ENCODE measurements at places on chromosomes 4 and X. TPM values are rescaled to one million over a fixed set of nuclear protein-coding genes. Genes with fewer than 3 reads are reported as not detected.
A peak's percentile ranks its signal among the peaks of the same experiment; 100 is the strongest.

NXF2 gene
- total RNA-seq: not detected

PRKG2 gene
- not detected for total RNA-seq

PAGE4 gene
- total RNA-seq: not detected

DDIT4L gene
- 0.72 TPM for total RNA-seq

CSAG3 gene
- 1.3 TPM for total RNA-seq

AWAT2 gene
- not detected for total RNA-seq

FHDC1 gene
- 0.10 TPM for total RNA-seq

ENOPH1 gene
- total RNA-seq: 67.8 TPM

ARL9 gene
- total RNA-seq: 0.29 TPM

MAGED4B gene
- 3.0 TPM for total RNA-seq

- peak; percentile 10 for DNase-seq
- H3K36me3 ChIP-seq: no peaks in the 10 kb centered on the region
- peak overlapping the region; percentile 54 for H3K27ac ChIP-seq
- H3K4me1 ChIP-seq: peaks cover 39% of the 10 kb centered on the region
- peak overlapping the region; percentile 76 for H3K4me3 ChIP-seq
Observed at GRCh38 chrX:150546711-150547153, 21.7 kb upstream of the MTM1 start.

- no peaks in the 10 kb centered on the region for H3K27me3 ChIP-seq
- no peak for DNase-seq
- H3K36me3 ChIP-seq: no peaks in the 10 kb centered on the region
- H3K27ac ChIP-seq: no peak overlapping the region
- H3K4me1 ChIP-seq: no peaks in the 10 kb centered on the region
Observed at GRCh38 chr4:186942758-186943377, 219.2 kb upstream of the FAT1 start.

DNA sequence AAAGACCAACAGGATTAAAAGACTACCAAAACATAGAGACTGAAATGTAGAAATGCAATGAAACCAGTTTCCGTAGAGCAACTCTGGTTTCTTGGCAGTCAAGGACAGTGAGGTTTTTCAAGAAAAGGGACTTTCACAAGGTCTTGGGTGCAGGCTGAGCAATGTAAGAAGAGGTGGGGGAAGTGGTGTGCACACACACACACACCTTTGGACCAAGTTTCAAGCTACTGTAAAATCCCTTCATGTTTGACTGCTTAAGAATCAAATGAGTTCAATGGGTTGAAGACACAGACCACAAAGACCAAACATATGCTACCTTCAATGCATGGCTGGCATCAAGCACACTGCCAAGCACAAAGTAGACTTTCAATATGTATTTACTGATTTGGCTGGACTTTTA, 17.8 kb upstream of the MCF2 start:
- H3K4me1 ChIP-seq: peaks cover 19% of the 10 kb centered on the region
- H3K27ac ChIP-seq: no peak overlapping the region

GRCh38 chrX:25941559-25942250, 196.4 kb upstream of the MAGEB18 start:
- no peak for DNase-seq
- H3K36me3 ChIP-seq: no peaks in the 10 kb centered on the region
- no peak overlapping the region for H3K27ac ChIP-seq
- no peaks in the 10 kb centered on the region for H3K4me1 ChIP-seq
- no peaks in the 10 kb centered on the region for H3K27me3 ChIP-seq
- no peak overlapping the region for H3K4me3 ChIP-seq

- peaks cover 5% of the 10 kb centered on the region for H3K4me1 ChIP-seq
- DNase-seq: no peak
- no peak overlapping the region for H3K4me3 ChIP-seq
Observed at GRCh38 chr4:71202705-71203104, 136.1 kb upstream of the SLC4A4 start.

GRCh38 chr4:136383082-136383481, 1149.2 kb downstream of the PCDH18 start:
- no peaks in the 10 kb centered on the region for H3K27me3 ChIP-seq
- no peak overlapping the region for H3K27ac ChIP-seq
- DNase-seq: no peak
- no peaks in the 10 kb centered on the region for H3K4me1 ChIP-seq

DNA sequence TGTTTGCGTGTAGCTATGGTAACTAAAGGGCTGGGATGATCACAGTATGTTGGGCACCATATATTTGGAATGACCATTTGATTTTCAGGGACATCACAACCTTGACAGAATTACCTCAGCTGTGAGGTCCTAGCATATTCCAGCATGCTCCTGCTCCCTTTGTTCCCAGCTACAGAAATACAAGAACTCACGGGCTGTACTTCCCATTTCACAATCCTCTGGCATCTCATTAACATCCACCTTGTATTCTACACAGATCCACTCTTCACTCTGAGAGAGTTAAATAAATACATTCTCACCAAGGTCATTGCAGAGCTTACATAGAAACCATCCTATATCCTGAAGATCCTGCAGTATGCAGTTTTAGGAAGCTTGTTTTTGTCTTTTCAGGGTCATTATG, 169.7 kb downstream of the FRMPD4 start:
- no peak overlapping the region for H3K27ac ChIP-seq
- no peaks in the 10 kb centered on the region for H3K36me3 ChIP-seq
- H3K27me3 ChIP-seq: peaks cover 4% of the 10 kb centered on the region
- no peaks in the 10 kb centered on the region for H3K4me1 ChIP-seq
- DNase-seq: no peak
- H3K4me3 ChIP-seq: no peak overlapping the region

GRCh38 chr4:164177153-164177552, 576.8 kb upstream of the SMIM31 start:
- no peaks in the 10 kb centered on the region for H3K36me3 ChIP-seq
- H3K27ac ChIP-seq: no peak overlapping the region
- H3K4me3 ChIP-seq: no peak overlapping the region
- H3K27me3 ChIP-seq: no peaks in the 10 kb centered on the region
- no peaks in the 10 kb centered on the region for H3K4me1 ChIP-seq
- DNase-seq: no peak

DNA sequence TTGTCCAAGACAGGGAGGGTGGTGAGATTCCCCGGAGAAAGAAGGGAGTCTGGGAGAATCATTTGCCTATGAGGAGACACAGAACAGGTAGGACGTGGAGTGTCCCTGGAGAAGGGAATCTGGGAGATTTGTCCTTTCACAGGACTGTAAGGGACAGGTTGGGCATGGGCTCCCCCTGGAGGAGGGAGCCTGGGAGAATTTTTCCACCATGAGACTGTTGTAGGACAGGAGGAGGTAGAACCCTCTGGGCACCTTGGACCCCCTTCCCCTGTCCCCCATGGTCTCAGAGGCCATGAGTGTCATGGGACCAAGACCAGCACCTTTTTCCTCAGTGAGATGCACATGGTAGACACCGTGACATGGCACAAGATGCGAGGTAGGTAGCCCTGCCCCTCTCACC, 2.8 kb downstream of the PORCN start:
- H3K4me1 ChIP-seq: peaks cover 8% of the 10 kb centered on the region
- no peaks in the 10 kb centered on the region for H3K27me3 ChIP-seq
- H3K27ac ChIP-seq: no peak overlapping the region
- H3K4me3 ChIP-seq: no peak overlapping the region
- DNase-seq: no peak

DNA sequence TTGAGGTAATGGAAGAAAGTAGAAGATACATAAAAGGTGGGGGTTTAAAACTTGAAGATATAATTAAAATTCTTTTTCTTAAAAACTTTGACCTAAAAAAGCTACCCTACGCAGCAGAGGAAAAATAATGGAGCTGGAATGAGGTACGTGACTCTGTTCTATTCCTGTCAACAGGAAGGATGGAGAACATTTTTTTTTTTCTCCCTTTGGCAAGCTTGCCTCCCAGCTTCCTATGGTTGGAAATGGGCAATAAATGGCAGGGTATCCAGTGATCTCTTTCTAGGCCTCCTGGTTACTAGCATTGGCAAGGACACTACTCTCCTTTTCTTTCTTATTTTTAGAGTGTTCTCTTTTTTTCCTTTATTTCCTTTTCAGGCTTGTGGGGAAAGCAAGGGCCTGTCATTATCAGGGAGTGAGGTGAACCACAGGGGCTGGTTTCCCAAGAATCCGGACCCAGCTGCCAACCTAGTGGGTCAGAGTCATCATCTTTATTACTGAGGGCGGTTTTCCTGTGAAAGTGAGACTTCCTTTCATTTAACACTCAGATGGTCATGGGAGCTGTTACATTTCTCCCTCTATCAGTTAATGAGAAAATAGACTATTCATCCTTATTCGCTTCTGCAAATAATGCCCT, 224.6 kb downstream of the SPRY1 start:
- H3K36me3 ChIP-seq: peaks cover 3% of the 10 kb centered on the region
- no peak overlapping the region for H3K4me3 ChIP-seq
- no peaks in the 10 kb centered on the region for H3K27me3 ChIP-seq

DNA sequence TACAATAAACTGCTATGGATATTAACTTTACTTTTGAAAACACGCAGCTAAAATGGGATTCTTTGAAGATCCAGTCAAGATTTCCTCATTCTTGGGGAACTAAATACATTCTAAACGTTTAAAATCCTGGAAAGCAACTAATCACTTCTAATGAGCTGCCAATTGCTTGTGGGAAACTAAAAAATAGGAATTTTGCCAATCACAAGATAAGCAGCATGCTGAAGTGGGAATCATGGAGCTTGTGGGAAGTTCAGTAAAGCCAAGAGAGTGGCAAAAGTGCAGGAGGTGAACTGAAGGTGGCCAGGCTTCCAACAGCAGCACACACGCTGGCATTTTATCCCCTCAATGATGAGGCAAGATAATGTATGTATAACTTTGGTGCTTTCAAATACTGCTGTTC, 133.0 kb downstream of the GPC3 start:
- H3K27me3 ChIP-seq: peaks cover 31% of the 10 kb centered on the region
- H3K36me3 ChIP-seq: no peaks in the 10 kb centered on the region
- DNase-seq: no peak
- H3K4me1 ChIP-seq: no peaks in the 10 kb centered on the region
- H3K27ac ChIP-seq: no peak overlapping the region
- H3K4me3 ChIP-seq: no peak overlapping the region

DNA sequence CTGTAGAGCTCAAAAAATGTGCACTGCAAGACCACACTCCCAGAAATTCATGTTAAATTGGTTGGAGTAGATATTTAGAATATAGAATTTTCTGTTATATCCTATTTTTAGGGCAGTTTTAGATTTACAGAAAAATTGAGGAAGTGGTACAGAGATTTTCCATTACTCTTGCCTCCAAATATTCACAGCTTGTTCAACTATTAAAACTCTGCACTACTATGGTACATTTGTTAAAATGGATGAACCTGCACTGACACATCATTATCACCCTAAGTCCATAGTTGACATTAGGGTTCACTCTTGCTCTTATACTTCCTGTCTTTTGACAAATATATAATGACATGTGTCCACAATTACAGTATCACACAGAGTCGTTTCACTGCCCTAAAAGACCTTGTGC, 1724.5 kb downstream of the C4orf33 start:
- no peak for DNase-seq
- no peak overlapping the region for H3K27ac ChIP-seq
- no peaks in the 10 kb centered on the region for H3K36me3 ChIP-seq
- no peak overlapping the region for H3K4me3 ChIP-seq
- no peaks in the 10 kb centered on the region for H3K4me1 ChIP-seq
- no peaks in the 10 kb centered on the region for H3K27me3 ChIP-seq

- peaks cover 7% of the 10 kb centered on the region for H3K27me3 ChIP-seq
- H3K4me3 ChIP-seq: no peak overlapping the region
- H3K36me3 ChIP-seq: no peaks in the 10 kb centered on the region
- peaks cover 2% of the 10 kb centered on the region for H3K4me1 ChIP-seq
- no peak for DNase-seq
Observed at GRCh38 chr4:78673337-78673736, 102.8 kb upstream of the BMP2K start.

GRCh38 chrX:70254909-70255308, 5.1 kb downstream of the P2RY4 start:
- H3K27me3 ChIP-seq: peaks cover 42% of the 10 kb centered on the region
- peaks cover 1% of the 10 kb centered on the region for H3K36me3 ChIP-seq
- DNase-seq: no peak
- no peak overlapping the region for H3K27ac ChIP-seq
- no peak overlapping the region for H3K4me3 ChIP-seq
- H3K4me1 ChIP-seq: peaks cover 19% of the 10 kb centered on the region

- H3K4me3 ChIP-seq: no peak overlapping the region
- H3K27me3 ChIP-seq: peaks cover 61% of the 10 kb centered on the region
- peak; percentile 49 for DNase-seq
- peaks cover 8% of the 10 kb centered on the region for H3K4me1 ChIP-seq
Observed at GRCh38 chrX:110407910-110408545, 49.4 kb downstream of the RTL9 start.

Data from activated T-cell treated with anti-CD3 and anti-CD28 coated beads, Interleukin-2, amount 50 U/mL, for 72 hours (primary cell).